ENCODE measurements at places on chromosomes 4 and X.

- DNase-seq: no peak
Measured at GRCh38 chr4:76293772-76294171, 12.8 kb upstream of the STBD1 start.

- no peak for DNase-seq
Measured at GRCh38 chrX:41634284-41634683, 54.5 kb upstream of the GPR34 start.

DNA sequence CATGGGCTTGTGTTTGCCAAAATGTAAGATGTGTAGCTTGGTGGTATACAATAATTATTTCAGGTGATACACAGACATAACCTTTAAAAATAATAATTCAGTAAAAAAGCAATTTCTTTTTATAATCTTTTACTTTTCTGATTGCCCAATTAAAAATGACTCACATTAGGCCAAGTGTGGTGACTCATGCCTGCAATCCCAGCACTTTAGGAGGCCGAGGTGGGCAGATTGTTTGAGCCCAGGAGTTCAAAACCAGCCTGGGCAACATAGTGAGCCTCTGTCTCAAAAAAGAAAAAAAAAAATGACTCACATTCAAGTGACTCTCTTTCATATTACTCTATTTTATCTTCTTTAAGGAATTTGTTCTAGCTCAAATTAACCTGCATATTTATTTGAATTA, 449.4 kb upstream of the HTR2C start:
- DNase-seq: no peak

DNA sequence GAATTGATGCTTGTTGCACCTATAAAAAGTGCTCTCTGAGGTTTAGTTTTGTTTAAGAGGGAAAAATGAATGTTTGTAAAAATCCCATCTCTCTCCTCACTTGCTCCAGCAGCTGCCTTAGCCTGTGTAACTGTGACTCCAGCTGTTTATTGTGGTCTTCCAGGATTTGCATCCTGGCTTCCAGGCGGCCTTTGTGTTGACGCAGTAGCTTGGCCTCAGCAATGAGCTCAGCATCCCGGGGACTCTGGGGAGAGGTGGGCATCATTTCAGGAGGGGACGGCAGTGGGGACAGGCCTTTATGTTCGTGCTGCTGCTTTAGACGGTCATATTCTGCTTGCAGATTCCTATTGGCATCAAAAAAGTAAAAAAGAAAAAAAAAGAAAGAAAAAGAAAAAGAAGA, 75.3 kb upstream of the FTHL17 start:
- DNase-seq: no peak

GRCh38 chr4:25879991-25880651, 17.3 kb upstream of the SEL1L3 start:
- DNase-seq: no peak

DNA sequence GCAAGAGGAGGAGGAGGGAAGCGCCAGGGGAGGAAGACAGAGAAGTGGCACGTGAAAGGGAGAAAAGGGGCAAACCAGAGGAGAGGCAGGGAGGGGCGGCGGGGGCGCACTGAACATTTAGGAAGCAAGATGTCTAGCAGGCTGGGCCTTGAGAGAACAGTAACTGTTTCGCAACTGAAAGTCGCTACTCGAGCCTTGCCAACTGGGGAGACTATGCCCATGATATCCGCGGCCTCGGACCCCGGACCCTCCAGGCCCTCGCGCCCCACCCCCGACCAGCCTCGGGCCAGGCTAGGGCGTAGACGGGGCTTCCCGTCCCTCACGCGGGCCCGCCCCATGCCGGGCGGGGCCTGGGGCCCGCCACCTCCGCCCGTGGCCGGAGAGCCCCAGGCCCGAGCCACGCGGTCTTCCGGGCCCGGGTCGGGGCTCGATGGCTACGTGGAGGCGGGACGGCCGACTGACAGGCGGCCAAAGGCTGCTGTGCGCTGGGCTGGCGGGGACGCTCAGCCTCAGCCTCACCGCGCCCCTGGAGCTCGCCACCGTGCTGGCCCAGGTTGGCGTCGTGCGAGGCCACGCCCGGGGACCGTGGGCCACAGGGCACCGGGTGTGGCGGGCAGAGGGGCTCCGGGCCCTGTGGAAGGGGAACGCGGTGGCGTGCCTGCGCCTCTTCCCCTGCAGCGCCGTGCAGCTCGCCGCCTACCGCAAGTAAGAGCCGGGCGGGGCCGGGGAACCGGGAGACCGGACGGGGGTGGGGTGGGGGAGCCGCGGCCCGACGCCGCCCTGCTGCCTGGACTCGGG, at the start of gene SLC25A43:
Gene SLC25A43, plus strand, starts transcription at position 363 of the 798 bp plus-strand sequence. Its CDS starts 68 bp downstream, at position 431.
- DNase-seq: peak; percentile 50

DNA sequence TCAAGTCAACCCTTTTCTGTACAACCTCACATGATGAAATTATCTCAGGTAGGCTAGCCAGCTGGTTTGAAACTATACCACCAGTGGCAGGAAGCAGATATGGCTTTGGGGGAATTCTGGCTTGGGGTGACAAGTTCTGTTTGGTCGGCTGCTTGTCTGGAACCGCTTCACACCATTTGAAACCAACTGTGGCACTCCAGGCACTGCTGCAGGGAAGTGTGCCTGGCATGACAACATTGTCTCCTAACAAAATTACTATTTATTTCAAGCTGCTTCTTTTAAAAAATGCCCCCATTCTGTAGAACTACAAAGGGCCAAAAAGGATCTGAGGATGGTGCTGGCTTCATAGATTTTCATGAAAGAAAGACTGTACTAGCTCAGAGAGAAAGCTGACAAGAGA, 37.1 kb upstream of the GPM6B start:
- DNase-seq: no peak

- DNase-seq: no peak
Measured at GRCh38 chr4:56086073-56086541, 137.4 kb downstream of the CEP135 start.

- no peak for DNase-seq
Measured at GRCh38 chrX:33211356-33212260, at the start of gene DMD. DMD (minus strand) TSS chrX:33211549; CDS start chrX:33211312, 237 bp downstream.

All from activated CD4-positive, CD25-positive, alpha-beta regulatory T cell treated with anti-CD3 and anti-CD28 coated beads, Interleukin-2, amount 50 U/mL, for 72 hours (primary cell).